Stimulated activated CD8-positive, alpha-beta memory T cell treated with anti-CD3 and anti-CD28 coated beads, Interleukin-15, amount 100 ng/mL, for 4 hours (primary cell): ENCODE measurements at places on chromosomes 1 and 21.
A peak's percentile ranks its signal among the peaks of the same experiment; 100 is the strongest.

DNA sequence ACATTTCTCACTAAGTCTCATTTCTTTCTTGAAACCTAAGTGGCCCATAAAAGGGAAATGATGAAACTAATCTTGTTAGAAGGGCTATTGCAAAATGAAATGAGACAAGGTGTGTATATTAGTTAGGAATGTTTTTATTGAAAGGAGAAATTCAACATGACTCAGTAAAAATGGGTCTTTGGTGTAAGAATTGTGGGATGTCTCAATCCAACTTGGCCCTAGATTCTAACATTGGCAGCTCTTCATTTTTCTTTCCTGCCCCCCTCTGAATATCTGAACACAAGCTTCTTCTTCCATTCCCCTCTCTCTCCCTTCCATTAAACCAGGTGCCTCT, 26.8 kb upstream of the TARBP1 start:
- no peak for DNase-seq

DNA sequence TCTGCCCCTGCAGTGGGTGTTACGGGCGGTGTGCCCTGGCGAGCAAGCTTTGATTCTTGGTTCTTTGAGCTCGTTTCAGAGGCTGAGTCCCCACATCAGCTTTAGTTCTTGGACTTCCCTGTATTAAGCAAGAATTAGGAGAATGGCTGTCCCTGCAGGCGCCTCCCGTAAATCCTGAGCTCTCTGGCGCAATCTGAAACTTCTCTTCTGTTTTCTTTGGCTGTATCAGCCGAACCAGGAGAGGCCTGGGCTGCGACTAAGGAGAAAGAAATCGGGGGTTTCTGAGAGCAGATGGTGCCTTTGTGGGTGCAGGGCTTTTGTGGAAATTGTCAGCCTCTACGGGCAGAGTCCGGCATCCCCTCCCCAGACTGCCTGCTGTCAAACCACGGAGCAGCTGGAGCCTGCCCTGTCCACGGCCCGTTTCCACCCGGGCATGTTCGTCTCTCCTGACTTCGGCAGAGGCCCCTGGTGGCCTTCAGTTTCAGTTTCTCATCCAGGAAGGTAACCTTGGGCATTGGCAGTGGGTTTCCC, 17.9 kb downstream of the CSTB start:
- DNase-seq = no peak

GRCh38 chr1:210709701-210710100, 381.0 kb downstream of the HHAT start:
- DNase-seq = no peak

DNA sequence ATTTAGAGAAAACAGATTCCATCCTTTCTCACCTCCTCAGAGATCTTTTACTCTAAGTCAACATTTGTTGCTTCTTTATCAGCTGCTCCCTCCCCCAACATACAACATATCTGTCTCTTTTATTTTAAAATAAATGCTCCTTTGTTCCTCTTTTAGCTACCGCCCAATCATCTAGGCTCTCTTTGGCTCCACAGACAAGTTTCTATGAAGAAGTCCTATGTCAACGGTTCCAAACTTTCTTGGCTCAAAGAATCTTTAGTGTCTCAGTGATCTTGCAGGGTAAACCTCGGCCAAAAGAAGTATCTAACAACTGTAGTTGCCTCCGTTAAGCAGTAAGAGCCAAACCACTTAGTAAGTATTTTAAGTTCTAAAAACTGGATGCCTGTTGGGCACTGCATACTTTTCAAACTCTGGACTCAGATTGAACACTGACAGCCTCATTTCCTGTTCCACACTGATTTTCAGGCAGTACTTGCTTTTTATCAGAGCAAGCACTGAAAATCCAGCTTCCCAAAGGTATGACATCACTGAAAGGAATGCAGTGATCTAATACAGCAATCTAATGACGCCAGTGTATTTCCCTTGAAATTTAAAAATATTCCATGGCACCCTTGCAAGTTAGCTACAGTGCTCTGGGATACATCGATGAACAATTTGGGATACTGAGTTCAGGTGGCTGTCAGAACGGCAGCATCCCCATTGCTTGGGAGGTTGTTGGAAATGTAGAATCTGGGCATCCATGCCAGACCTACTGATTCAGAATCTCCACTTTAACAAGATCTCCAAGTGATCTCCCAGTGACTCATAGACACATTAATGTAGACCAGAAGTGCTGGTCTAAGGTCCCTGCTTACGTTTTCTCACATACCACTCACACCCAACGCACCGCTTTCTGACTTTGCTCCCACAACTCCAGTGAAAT, 26.8 kb downstream of the EGLN1 start:
- no peak for DNase-seq

- no peak for DNase-seq
Observed at GRCh38 chr21:46326110-46326703, 2.3 kb downstream of the PCNT start.

DNA sequence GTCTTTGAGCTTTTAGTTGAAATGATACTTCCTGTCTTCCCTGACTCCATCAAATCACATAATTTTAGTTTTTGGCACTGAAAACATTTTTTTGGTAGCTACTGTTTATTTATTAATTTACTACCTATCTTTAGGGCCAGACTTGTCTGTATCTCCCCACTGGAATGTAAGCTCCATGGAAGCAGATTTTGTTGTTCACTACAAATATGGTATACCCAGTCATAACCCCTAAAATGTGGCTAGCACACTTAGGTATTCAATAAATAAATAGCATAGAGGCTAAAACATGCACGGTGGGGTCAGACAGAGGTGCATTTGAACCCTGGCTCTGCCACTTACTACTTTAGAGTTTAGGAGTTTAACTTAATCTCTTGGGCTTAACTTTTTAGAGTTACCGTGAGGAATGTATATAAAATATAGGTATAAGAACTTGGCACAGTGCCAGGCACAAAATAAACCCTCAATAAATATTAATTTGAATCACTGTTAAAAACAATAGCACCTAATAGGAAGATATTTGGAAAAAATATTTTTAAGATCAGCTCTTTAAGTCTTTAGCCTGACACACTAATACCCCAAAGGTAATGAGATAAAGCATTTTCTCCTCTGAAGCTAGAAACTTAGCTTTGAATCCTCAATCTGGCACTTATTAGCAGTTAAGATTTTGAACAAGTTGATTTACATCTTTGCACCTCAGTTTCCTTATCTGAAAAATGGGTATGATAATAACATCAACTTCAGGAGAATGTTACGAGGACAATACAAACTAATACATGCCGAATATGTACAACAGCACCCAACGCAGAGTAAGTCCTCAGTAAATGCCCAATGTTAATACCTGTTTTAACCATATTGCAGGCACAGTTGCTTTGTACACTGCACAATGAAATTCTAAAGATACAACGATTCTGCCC, 59.6 kb upstream of the HP1BP3 start:
- no peak for DNase-seq

DNA sequence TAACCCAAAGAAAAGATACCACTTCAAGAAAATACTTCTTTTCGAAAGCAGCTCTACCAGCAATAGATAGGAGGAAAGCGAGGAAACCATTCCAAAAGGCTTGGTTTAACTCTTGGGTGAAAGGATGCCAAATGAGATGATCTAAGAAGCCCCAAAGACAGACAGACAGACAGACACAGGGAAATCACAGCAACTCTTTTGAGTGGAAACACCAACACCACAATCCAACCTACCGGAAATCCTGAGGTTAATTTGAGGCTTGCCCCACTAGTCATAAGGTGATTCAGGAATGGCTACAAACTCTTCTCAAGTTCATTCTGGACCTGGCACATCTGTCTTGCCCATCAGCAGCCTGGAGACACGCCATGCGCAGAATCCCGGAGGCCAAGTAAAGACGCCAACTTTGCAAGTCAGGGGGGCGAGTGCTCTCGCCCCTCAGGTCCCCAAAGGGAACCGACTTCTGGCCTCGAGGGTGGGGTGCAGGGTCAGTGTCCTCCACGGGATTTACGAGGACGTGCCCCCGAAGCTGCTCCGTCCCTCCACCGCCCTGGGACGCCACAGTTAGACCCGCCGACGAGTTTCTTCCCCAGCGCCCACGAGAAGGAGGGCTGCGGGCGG, 778 bp downstream of the EVI5 start:
- DNase-seq = peak; percentile 19

- no peak for DNase-seq
Observed at GRCh38 chr1:153880962-153881361, 41.8 kb downstream of the GATAD2B start.

GRCh38 chr1:40742363-40743061, 41.1 kb upstream of the KCNQ4 start:
- DNase-seq = no peak

DNA sequence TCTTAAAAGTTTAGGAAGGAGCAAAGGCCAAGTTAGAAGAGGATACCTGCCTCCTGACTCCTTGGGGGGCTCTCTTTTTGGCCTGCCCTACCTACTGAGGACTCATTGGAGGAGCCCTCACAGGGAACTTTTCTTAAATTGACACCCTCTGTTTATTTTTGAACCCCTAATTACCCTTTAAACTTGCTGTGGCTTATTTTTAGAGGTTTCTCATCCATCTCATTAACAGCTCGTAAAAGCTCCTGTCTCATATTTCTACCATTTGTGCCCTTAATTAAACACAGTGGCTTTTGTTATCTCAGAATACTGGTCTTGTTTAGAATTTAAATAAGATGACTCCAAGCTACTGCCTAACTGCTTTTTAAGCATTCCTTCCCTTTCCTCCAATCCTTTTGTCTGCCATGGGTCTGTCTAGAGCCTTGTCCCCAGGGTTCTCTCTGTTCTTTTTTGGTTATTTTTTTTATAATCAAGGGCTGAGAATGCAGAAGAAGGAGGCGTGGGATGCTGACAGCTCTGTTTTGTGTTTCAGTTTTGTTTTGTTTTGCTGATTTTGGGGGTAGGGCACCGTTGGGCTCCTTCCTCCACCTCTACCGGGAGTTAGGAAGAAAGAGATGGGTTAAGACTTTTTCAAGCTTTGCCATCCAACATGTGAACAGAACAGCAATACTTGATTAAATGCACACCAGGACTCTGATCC, 78.0 kb downstream of the SYT6 start:
- no peak for DNase-seq

GRCh38 chr1:63135174-63135512, 187.2 kb upstream of the FOXD3 start:
- no peak for DNase-seq

DNA sequence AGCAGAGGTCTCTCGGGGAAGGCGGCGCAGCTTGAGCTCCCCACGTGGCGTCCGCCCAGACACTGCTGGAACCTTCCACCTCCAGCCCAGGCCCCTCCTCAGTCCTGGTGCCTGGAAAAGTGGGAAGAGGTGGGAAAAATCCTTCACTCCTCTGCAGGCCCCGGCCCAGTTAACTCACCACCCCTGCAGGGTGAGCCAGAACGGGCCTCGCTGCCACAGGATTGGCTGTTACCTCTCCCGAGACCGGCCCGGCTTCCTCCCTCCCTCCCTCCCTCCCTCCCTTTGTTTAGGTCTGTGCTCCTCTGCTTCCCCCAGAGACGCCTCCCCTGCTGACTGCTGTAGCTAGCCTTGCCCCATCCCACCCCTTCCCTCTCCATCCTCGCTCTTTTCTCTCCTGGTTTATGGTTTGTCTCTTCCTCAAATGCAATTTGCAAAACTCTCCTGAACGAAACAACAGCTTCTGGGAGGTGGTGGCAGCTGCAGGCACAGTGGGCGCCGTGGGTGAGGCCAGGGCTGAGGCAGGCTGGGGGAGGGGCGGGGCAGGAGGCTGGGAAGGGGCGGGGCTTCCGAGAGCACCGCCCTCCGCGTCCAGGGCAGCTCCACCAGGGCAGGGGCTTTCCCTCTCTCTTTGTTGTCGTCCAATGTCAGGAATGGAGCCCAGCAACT, 6.5 kb downstream of the CAPN9 start:
- no peak for DNase-seq

DNA sequence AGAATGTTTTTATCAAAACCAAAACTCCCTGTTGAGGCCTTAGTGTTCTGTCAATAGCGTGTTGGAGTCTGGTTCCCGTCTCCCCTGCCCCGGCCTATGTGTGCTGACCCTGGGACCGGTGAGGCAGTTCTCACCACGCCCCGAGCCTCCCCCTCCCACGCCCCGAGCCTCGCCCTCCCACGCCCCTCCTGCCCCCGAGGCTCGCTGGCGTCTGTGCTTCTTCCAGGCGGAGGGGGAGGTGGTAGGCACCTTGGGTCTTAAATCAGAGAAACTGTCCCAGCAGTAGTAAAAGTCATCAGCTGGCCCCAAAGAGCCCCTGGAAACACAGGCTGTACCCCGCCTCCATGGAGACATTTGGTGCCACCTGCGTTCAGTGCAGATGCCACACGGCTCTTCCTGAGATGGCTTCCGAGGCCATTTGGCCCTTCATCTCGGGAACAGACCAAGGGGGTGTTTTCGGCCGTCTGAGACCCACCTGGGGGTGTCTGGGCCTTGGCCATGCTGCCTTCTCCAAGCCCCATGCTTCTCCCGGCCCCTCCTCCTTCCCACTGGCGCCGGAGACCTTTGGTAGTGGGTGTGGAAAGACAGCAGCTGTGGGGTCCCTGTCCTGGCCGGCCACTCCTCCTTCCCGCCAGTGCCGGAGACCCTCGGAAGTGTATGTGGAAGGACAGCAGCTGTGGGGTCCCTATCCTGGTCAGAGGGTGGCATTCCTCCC, 44.7 kb downstream of the SKI start:
- no peak for DNase-seq

- no peak for DNase-seq
Observed at GRCh38 chr1:224722838-224723237, 106.7 kb downstream of the CNIH3 start.

- DNase-seq = no peak
Observed at GRCh38 chr1:181504399-181504842, 21.1 kb downstream of the CACNA1E start.

GRCh38 chr1:91506071-91506470, 5.4 kb downstream of the CDC7 start:
- no peak for DNase-seq

- DNase-seq = no peak
Observed at GRCh38 chr1:155043301-155043702, 7.8 kb upstream of the ADAM15 start.
